Chondrocyte (in vitro differentiated cells): ENCODE measurements at places on chromosomes 1 and 21. TPM values are rescaled to one million over a fixed set of nuclear protein-coding genes. Genes with fewer than 3 reads are reported as not detected.

DNA sequence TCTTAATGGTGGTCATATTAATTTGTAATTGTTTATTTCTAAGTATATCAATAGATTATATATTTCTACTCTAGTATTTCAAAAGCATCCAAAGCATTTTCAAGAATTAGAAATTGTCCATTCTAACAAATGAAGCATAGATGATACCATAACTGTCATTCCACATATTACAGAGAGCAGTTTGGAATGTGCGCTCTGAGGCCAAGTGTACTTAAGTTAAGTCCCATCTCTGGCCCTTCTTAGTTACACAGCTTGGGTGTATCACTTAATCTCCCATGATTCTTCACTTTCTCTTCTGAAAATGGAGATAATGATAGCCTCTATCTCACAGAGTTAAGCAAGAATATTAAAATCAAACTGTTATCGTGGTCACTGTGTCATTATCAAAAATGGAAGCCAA, 281.1 kb downstream of the MRPL39 start:
- no peaks in the 10 kb centered on the region for H3K27me3 ChIP-seq
- H3K4me3 ChIP-seq, result no peak overlapping the region
- no peak for DNase-seq
- no peaks in the 10 kb centered on the region for H3K36me3 ChIP-seq

DNA sequence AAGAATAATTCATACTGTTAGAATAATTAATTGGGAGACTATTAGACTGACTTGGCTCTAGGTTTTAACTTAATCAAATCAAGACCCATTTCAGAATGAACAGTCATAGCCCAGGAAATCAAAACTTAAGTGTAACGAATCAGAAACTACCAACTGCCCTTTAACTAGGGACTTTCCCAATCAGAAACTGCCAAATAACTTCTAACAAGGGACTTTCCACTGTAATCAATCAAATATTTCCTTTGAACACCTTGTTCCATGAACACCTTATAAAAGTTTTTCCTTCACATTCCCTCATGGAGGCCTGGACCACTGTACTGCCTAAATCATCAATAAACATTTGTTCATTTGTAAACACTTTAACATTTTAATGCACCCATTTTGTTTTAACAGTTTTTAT, 1054.7 kb upstream of the TMPRSS15 start:
- no peaks in the 10 kb centered on the region for H3K27me3 ChIP-seq
- no peak for DNase-seq
- H3K27ac ChIP-seq, result no peak overlapping the region
- H3K36me3 ChIP-seq, result peaks cover 1% of the 10 kb centered on the region
- H3K4me1 ChIP-seq, result peaks cover 23% of the 10 kb centered on the region

DNA sequence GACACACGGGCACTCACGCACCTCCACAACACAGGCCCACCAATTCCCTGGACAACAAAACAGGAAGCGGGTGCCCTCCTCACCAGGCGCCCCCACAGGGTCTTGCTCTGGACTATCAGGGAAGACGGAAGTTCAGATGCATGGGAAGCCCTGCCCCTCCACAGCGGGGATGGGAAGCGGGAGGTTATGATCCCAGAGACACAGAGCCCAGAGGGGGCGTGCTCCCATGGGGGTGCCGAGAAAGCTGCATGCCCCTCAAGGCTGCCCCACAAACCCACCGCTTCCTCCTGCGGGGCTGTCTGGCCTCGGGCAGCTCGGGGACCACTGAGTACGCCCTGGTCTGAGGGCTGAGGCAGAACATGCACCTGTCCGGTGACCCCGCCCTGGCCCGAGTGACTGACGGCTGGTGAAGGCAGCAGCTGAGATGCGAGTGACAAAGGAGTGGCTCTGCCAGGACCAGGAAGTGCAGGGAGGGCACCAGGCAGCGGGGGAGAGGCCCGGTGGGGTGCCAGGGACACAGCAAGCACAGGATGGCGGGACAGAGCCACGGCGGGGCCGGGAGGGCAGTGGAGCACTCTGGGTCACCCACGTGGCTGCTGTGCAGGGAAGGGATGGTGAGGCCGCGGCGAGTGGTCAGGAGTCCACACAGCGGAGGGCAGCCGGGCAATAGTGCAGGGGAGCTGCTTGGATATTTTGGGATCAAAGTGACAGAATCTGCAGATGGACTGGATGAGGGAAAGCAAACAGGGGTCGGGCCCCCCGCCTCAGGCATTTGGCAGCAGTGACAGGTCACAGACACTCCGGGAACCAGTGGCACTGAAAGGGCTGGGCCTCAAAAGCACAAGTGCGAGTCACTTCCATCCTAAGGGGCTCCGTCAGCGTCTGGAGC, 18.6 kb downstream of the NADK start:
- H3K27ac ChIP-seq, result no peak overlapping the region
- no peaks in the 10 kb centered on the region for H3K27me3 ChIP-seq
- H3K4me1 ChIP-seq, result no peaks in the 10 kb centered on the region
- peaks cover 14% of the 10 kb centered on the region for H3K36me3 ChIP-seq
- DNase-seq, result peak; percentile 90
- no peak overlapping the region for H3K4me3 ChIP-seq

- H3K27me3 ChIP-seq, result no peaks in the 10 kb centered on the region
- no peaks in the 10 kb centered on the region for H3K36me3 ChIP-seq
- DNase-seq, result peak; percentile 76
- H3K4me1 ChIP-seq, result peaks cover 64% of the 10 kb centered on the region
- H3K27ac ChIP-seq, result peak overlapping the region; percentile 49
Observed at GRCh38 chr1:211643324-211644212, 31.9 kb downstream of the NEK2 start.

- H3K4me3 ChIP-seq, result no peak overlapping the region
- peaks cover 2% of the 10 kb centered on the region for H3K36me3 ChIP-seq
- no peaks in the 10 kb centered on the region for H3K27me3 ChIP-seq
- H3K4me1 ChIP-seq, result peaks cover 4% of the 10 kb centered on the region
- no peak for DNase-seq
- no peak overlapping the region for H3K27ac ChIP-seq
Observed at GRCh38 chr1:232985882-232986526, 35.6 kb downstream of the NTPCR start.

- peak; percentile 66 for DNase-seq
- no peaks in the 10 kb centered on the region for H3K36me3 ChIP-seq
- no peak overlapping the region for H3K27ac ChIP-seq
- H3K27me3 ChIP-seq, result no peaks in the 10 kb centered on the region
- H3K4me1 ChIP-seq, result no peaks in the 10 kb centered on the region
Observed at GRCh38 chr1:43317817-43318471, 17.2 kb downstream of the TIE1 start.

- no peak overlapping the region for H3K27ac ChIP-seq
- no peak for DNase-seq
Observed at GRCh38 chr1:209759829-209760359, 4.0 kb downstream of the TRAF3IP3 start.

DNA sequence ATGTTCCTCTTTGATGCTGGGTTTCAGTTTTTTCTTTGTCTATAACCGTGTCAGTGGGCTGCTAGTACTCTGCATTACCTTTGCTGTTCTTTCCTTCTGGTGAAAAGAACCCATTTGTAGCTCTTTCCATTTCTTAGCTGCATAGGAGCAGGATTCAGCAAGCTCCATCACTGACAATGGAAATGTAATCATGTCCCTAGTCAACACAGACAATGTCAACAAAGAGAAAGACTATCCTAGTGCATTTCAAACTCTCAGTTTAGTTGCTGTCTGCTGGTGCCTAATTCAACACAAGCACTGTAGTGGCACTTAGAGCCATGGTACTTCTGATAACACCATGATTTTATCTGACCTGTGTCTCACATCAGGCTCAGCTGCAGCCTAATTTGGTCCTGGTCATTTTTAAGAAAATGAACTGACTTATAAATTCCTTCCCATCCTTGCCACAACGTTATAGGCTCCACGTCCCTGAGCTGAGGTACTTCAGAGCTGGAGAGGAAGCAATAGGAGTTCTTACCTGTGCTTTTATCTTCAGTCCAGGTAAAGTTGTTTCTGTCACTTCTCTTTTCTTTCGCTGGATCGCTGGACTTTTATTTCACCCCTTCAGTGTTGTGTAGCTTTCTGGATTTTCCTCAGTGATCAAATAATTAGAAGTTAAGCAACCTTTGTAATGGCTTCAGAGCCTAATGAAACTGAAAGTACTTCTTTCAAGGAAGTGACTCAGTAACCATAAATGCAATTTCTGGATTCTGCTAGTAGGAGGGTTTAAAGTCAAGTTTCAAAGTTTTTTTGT, at the start of gene GBP3:
GBP3 (minus strand) TSS at position 700 of the 793 bp plus-strand sequence. CDS start 2,145 bp downstream, outside the sequence.
- H3K36me3 ChIP-seq, result peaks cover 14% of the 10 kb centered on the region
- peaks cover 23% of the 10 kb centered on the region for H3K4me1 ChIP-seq

- H3K36me3 ChIP-seq, result no peaks in the 10 kb centered on the region
- H3K4me1 ChIP-seq, result peaks cover 13% of the 10 kb centered on the region
- no peak overlapping the region for H3K4me3 ChIP-seq
- no peaks in the 10 kb centered on the region for H3K27me3 ChIP-seq
- DNase-seq, result no peak
Observed at GRCh38 chr1:234553240-234554188, 56.5 kb downstream of the IRF2BP2 start.

ID3 gene
- 81.8 to 330 TPM (median 83.5 TPM) in 3 replicates for total RNA-seq

GRIK1 gene
- total RNA-seq, result 0.24 to 1.4 TPM (median 1.2 TPM) in 3 replicates

NECTIN4 gene
- 0.12 to 0.26 TPM (median 0.12 TPM) in 3 replicates for total RNA-seq
